Fibroblast of skin of right biceps (primary cell): ENCODE measurements at places on chromosomes 5 and 9.

- DNase-seq = no peak
These were observed 355.7 kb downstream of the ARHGEF28 start for GRCh38 chr5:73981704-73982103.

DNA sequence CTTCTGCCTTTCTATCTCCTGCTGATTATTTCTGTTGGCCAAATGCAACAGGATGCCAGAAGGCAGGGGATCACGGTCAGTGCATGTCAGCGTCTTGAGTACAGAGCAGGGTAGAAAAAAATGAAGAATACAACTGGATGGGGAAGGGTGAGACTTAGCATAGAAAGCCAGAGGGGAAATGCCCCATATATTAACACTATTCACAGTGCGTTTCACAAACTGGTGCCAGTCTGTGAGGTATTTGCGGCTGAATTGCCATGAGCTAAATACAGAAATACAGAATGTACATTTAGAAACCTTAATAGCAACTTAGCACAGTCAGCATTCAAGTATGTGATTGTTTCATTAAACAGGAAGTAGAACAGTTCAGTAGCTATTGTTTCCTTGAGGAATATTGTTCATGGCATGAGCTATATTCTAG is 31.0 kb upstream of the SLC1A3 start:
- DNase-seq = peak; percentile 72

DNA sequence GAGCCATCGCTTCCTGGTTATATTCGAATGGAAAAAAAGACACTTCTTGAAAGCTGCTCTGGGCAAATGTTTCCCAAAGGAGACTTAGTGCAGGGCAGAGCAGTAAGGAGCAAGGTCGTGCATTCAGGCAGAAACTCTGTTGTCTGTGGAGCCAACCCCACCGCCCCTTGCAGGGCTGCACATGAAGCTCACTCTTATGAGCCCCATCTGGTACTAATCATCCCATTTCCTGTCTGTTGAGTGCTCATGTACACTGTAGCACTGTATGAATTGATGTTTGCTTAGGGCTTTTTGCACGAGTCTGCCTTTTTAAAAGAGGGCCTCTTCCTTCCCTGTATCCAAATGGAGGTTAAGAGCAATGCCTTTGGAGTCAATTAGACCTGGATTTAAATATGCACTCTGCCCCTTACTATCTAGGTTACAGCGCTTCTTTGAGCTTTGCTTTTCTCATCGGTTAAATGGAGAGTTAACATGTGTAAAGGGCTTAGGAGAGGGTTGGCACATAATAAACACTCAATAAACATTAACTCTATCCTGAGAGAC is 25.4 kb downstream of the HMHB1 start:
- peak; percentile 90 for DNase-seq

DNA sequence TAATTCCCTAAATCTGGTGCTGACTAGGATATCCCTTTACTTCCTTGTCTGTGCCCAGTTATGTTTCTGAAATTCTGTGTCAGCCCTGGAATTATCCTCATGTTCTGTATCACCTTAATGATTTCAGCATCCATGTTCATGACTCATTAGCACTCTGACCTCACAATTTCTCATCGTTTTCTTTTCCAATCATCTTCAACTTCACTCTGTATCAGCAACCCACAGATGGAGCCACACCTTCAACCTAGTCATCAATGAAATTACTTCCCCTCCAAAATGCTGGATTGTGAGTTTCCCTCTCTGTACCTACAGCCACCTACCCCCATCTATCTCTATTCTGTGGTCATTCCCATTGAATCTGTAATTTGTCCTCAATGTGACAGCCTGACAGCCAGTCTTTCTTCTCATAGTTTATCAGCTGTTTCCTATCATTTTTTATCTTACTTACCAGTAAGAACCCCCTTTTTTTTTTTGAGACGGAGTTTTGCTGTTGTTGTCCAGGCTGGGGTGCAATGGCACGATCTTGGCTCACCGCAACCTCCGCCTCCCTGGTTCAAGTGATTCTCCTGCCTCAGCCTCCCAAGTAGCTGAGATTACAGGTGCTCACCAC is 3.1 kb upstream of the IL6ST start:
- DNase-seq = peak; percentile 79

GRCh38 chr5:56917534-56917933 is 8.1 kb downstream of the SETD9 start:
- DNase-seq = no peak

DNA sequence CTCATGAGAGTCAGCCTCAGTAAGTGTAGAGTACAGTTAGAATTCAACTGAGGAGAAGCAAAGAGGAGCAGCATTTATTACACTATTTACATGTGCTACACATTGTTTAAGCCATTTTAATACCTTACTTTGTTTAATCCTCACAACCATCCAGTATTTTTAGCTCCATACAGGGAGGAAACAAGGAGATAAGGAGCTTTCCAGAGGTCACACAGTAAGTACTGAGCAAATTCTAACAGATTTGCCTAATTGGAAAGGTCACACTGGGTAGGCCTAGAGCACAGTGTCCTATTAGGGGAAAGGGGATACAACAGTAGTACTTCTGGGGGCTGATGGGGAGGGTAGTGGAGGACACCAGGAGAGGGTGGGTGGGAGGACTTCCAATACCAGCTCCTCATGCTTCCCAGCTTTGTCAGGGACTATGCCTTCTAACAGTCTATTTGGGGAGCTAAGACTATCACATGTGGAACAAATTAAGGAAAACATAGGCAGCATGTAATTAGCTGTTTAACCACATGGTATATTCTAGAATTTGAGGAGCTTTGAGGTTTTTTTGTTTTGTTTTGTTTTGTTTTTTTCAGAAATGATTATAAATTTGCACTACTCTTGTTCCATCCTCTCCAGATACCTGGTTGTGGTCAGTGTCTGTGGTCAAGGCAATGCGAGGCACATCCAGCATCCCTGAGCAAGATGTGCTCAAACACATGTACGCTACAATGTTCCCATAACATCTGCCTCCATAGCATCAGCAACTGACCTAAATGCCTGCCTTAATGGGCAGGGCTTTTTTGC is 96.0 kb upstream of the SLC12A2 start:
- peak; percentile 71 for DNase-seq

- no peak for DNase-seq
These were observed 1944.6 kb upstream of the WWC1 start for GRCh38 chr5:166346726-166347374.

DNA sequence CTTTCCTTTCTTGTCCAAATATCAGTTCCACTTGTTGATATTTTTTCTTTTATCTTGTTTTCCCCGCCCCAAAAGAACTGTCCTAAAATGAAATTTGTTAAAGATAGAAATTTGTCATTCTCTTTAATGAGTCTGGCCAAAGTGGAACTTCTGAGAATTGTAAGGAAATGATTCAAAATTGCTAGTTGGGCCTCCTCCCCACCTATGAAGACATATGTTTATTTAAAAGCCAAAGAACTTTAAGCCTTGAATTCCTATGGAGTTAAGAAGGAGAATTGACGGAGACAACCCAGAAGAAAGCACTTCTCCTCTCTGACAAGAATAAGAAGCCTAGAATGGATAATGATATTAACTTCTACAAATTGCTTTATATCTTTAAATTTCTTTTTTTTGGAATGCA is 59.1 kb upstream of the ALDH1A1 start:
- peak; percentile 8 for DNase-seq

DNA sequence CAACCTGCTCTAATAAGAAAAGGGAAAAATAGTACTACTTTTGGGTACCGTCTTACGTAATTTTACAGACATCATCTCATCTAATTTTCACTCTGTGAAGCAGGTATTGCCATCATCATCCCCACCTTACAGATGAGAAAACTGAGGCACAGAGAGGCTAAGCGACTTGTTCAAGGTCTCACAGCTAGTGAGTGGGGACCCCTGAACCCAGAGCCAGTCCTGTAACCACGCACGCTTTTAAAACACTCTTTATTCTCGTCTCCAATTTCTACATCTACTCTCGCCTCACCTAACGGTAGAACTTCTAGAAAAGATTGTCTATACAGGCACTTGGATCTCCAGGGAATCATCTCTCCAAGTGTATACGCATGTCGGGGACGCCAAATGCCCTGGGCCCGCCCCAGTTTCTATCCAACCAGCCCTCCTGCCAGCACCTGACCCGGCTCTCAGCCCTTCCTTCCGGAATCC is 1.5 kb upstream of the TRAF1 start:
- no peak for DNase-seq

- no peak for DNase-seq
These were observed 1072.1 kb upstream of the WWC1 start for GRCh38 chr5:167219298-167219697.

DNA sequence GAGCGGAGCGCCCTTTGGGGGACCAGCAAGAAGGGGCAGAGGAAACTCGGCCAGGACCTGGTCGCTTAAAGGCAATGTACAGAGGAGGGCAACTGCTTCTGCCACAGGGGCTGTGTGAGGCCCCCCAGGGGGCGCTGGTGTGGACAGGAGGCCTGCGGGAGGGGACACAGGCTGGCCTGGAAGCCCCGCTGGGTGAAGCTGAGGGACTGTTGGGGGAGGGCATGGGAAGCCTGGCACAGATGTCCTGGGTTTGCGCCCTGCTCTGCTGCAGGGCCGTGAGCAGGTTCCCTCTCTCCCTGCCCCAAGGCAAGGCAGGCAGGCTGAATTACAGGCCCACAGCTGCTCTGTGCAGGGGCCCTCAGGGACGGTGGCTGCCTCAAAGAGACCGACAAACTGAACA is 5.4 kb downstream of the MED22 start:
- DNase-seq = no peak

DNA sequence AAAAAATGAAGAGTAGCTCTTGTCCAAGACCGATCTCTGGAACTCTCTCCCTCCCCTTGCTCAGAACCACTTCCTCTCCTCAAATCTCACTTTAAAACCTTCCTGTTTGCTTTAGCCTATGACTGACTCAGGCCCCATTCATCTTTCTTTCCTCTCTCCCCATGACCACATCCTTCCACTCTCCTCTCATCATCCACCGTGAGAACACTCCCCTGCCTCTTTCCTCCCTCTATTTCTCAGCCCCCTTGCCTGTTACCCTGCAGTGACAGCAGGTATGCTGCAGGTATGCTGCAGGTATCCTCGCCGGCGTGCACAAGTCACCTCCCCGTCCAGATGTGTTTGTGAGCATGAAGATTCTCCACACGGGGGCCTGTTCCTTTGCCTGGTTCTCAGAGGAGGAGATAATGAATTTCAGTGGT is 505.3 kb downstream of the CCDC171 start:
- DNase-seq = peak; percentile 82

DNA sequence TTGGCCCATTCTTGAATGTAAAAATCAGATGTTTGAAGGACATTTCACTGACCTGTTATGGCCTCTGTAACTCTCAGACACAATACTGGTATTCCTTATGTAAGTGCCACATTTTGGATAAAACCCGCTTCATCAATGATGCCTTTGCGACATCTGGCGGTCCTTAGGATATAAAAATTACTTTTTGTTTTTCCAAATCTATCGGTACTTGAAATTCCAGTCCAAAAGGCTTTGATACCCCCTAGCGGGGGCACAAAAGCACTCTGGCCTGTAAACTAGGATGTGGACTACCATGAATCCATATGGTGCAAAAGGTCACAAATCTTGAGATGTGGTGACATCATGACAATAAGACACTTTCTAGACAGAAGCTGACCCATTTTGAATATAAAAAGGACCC is 291.8 kb downstream of the KIAA0825 start:
- DNase-seq = no peak

GRCh38 chr5:59174248-59174844 is 591.5 kb downstream of the RAB3C start:
- DNase-seq = peak; percentile 80

DNA sequence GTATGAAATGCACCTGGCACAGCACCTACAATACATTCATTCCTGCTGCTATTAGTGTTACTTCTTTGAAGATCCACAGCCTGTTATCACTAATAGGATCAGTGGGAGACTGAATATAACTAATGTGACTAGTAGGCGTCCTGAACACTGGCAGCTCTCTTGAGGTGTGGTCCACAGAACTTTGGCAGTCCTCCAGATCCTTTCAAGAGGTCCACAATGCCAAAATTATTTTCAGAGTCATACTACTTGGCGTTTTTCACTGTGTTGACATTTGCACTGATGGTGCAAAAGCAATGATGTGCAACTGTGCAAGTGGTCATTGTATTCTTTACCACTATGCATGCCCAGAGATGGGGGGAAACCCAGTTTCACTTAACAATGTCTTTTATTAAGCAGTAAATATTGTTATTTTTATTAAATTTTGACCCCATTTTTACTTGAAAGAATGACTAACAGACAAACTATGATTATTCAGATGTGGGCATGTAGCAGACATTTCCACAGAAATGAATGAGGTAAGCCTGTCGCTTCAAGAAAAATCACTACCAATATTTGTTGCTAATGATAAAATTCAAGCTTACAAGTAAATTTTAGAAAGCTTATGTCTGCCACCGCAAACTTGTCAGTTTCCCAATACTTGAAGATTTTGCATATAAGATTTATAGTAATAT is 48.9 kb downstream of the ADRB2 start:
- peak; percentile 21 for DNase-seq

DNA sequence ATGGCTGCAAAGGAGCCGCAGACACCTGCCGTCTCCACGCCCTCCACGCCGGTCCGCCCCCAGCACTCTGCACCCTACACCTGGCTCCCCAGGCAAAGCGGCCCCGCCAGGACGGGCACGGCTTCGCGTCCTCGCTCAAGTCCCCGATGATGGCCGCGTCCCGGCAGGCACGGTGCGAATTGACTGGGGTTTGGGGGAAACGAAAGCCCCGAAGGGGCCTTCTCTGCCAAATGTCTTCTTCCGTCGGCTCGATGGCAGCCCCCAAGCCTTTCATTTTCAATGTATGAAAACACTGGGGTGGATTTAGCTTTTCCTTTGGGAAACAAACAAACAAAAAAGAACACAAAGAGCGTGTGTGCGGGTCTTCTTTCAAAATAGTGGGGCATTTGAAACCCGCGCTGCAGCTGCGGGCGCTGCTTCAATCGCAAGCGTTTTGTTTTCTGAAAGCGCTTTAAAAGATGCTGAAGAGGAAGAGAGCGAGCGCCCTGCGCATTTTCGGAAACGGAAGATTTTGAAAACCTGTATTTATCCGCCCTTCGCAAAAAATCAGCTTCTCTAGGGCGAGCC is 160.0 kb downstream of the RMI1 start:
- DNase-seq = no peak

GRCh38 chr5:62256161-62257019 is 49.6 kb upstream of the KIF2A start:
- peak; percentile 3 for DNase-seq
